ENCODE measurements at places on chromosomes 11 and 22. TPM values are rescaled to one million over a fixed set of nuclear protein-coding genes. Genes with fewer than 3 reads are reported as not detected.

Gene DUSP8
- total RNA-seq: 23.2 TPM

Gene HSPB2
- total RNA-seq: not detected

Gene TECTA
- not detected for total RNA-seq

Gene CATSPER1
- 0.13 TPM for total RNA-seq

Gene SLC22A6
- total RNA-seq: not detected

Gene CST6
- 27.2 TPM for total RNA-seq

Gene MISFA
- total RNA-seq: 1.0 TPM

Gene APOC3
- not detected for total RNA-seq

Gene MS4A3
- not detected for total RNA-seq

Gene DEUP1
- not detected for total RNA-seq

Gene CRYBA4
- total RNA-seq: not detected

Gene HTATIP2
- total RNA-seq: 84.8 TPM

Gene KCNJ1
- total RNA-seq: not detected

Gene SLC17A6
- not detected for total RNA-seq

Gene SPTBN2
- 30.9 TPM for total RNA-seq

Gene TTC17
- 39.9 TPM for total RNA-seq

Gene PKDREJ
- total RNA-seq: not detected

Gene FIBIN
- not detected for total RNA-seq

Gene ESRRA
- total RNA-seq: 180 TPM

Gene SELENOM
- total RNA-seq: 0.64 TPM

Gene IGLL1
- not detected for total RNA-seq

Gene PRDM11
- 3.7 TPM for total RNA-seq

Gene PNPLA3
- 0.15 TPM for total RNA-seq

Gene HTR3B
- total RNA-seq: not detected

Gene KDM4D
- 0.31 TPM for total RNA-seq

Gene POLD3
- total RNA-seq: 17.8 TPM

Gene OR4C5
- total RNA-seq: not detected

Gene ART5
- total RNA-seq: not detected

Gene TMEM123
- 152 TPM for total RNA-seq

Gene YAP1
- total RNA-seq: 112 TPM

Gene LMO1
- total RNA-seq: not detected

Gene HMOX1
- 14.9 TPM for total RNA-seq

Gene PVALB
- total RNA-seq: not detected

Gene F2
- total RNA-seq: 0.38 TPM

Gene HORMAD2
- total RNA-seq: not detected
